ENCODE measurements at places on chromosomes 2 and 18.

DNA sequence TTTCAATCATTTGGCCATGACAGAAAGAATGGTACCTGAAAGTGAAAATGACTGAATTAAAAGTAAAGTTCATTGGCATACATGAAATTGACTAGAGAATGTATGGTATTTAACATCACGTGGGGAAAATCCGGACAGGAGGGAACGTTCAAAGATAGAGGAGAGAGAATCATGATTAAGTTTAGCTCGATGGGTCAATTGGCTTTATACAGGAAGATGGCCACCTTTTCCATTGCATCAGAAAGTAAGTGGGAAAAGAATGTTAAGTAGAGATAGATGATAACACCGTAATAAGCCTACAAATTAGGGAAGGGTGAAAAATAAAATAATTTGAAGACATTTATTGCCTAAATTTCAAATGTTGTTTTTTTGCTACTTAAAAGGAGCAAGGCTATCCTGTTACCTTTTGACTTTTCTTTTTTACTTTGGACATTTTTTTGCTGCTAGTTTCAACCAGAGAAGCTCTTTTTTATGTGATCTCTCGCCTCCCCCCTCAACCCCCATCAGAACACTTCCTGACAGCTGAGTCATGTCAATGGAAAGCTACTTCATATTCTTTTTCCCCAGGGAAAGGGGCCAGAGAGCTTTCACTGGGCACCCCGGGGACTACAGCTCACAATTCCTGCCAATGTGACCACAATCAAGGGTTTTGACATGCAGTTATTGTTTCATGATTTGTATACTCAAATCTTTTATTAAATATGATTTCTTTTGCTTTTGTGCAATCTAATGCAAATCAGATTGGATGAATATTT, 767 bp upstream of the CCDC102B start:
- DNase-seq, result no peak

GRCh38 chr18:36152781-36153180, 23.1 kb downstream of the ELP2 start:
- no peak for DNase-seq

DNA sequence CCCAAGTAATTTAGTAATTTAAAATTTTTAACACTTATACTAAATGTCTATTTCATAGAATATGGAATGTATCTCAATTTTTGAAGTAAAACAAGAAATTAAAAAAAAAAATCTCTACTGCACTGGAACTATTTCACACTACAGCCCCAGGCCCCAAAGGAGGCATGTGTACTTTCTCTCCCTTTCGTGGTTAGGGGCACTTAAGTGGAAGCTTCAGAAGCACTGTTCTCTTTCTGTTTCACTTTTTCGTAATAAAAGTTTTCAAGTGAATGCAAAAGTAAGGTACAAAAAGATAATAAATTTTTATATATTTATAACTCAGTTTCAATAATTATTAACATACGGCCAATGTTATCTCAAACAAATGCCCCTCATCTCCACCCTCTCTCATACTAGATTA, 123.8 kb upstream of the STON1 start:
- DNase-seq, result no peak

GRCh38 chr2:160492401-160493226, 993 bp downstream of the RBMS1 start:
- DNase-seq, result peak; percentile 61

DNA sequence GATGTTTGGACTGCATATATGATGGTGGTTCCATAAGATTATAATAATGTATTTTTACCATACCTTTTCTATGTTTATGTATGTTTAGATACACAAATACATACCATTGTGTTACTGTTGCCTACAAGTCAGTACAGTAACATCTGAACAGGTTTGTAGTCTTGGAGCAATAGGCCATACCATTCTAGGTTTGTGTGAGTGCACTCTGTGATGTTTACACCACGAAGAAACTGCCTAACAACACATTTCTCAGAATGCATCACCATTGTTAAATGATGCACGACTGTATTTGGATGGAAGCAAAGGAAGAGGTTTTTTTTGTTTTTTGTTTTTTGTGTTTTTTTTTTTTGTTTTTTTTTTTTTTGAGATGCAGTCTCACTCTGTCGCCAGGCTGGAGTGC, 9.5 kb downstream of the DUSP19 start:
- no peak for DNase-seq

DNA sequence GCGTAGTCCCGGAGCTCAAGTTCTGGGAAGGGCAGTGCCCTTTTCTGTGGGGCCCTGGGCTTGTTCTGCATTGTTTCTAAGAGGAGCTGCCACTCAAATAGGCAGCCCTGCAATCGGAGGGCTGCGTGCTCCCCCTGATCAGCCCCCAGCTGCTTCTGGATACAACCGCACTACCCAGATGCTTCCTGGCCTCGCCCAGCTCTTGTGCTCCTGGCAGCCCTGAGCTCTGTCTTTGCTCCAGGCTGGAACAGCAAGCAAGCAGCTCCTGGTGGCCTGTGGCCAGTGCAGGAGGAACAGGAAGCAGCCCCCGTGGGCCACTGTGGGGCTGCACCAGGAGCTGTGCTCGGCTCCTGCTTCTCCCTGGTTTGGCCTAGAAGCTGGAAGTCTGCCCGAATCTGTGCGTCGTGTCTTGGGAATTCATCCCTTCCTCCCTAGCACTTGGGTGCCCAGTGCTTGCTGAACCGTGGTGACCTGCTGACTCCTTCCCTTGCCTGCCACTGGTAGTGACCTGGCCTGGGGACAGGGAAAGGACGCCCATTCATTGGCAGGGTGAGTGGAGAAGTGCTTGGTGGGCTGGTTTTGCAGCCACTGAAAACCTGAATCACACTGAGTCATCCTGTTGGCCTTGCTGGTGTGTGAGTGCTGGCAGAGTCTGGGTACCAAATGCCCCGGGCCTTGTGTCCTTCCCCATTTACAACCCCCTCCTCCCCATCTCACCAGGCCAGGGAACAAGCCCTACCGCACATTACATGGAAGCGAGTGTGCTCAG, 27.3 kb upstream of the NTSR2 start:
- DNase-seq, result no peak

- DNase-seq, result no peak
Observed at GRCh38 chr18:39149211-39149806, 1583.7 kb upstream of the CELF4 start.

DNA sequence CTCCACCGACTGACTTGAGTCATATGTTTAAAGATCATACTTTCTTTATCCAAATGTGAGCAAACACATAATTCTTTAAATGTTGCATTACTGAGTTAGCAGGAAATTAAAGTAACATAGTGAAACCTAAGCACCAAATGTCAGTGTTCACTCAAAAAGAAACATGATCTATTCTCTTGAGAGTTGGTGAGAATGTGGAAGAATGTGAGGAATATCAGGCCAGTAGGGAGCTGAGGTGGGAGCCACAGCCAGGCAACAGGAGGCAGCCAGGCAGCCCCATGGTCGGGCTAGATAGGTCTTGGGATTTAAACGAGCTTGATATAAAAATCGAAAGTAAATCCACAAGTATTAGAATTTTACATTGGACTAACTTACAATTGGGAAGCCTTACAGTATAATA, 198.1 kb upstream of the SH3BP4 start:
- DNase-seq, result no peak

- DNase-seq, result no peak
Observed at GRCh38 chr2:100321179-100321865, 979 bp downstream of the LONRF2 start.

GRCh38 chr18:50286391-50287027, 983 bp downstream of the CXXC1 start:
- DNase-seq, result peak; percentile 37

DNA sequence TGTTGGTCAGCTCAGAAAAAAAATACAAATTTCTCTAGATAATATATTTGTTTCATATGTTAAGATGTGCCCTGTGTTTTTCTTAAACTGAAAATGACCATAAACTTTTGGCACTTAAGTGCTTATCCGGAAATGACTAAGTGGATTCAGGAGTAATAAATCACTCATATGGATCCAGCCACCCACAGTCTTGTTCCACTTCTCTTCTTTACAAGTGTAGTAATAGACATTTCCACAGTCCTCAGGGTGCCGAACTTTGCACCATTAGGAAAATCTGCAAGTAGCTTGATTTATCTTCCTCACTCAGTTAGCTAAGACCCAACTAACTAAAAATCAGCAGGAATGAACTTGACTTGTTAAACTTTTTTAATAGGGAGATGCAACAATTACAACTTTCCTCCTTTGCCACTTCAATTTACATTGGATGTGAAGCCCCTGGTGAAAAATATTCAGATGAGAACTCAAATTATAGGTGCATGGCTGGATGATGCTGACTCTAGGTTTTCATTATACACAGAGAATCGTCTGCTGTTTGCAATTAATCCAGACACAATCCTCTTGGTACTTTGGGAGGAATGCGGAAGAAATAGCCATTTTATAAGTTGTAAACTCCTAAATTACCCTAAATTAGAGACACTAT, 322.5 kb downstream of the ARHGAP15 start:
- no peak for DNase-seq

DNA sequence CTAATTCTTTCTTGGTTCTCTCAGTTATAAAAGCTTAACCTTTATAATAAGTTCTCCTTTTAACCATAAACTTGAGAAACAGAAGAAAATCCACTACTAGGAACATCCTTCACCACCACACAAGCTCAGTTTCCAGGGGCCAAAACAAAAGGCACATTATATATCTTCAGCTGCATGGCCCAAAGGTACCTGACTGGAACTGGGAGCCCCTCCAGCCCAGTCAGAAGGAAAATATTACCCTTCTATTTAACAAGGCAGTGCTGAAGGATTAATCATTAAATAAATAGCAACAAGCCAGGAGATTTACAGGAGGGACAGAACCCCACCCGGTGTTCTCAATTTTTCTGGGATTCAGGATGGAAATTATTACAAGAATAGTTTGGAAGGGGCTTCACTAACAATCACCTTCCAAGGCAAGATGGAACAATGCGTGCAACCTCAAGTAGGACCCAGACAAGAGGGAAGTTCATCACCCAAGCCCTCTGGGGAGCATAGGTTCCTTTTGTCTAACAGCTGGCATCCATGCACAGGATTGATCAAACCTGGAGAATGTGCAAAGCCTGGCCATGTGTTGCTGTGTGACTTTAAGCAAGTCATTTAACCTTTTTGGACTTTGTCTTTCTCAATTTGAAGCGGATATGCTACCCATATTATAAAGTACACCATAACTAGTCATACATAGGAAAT, 159.6 kb upstream of the SETBP1 start:
- no peak for DNase-seq

DNA sequence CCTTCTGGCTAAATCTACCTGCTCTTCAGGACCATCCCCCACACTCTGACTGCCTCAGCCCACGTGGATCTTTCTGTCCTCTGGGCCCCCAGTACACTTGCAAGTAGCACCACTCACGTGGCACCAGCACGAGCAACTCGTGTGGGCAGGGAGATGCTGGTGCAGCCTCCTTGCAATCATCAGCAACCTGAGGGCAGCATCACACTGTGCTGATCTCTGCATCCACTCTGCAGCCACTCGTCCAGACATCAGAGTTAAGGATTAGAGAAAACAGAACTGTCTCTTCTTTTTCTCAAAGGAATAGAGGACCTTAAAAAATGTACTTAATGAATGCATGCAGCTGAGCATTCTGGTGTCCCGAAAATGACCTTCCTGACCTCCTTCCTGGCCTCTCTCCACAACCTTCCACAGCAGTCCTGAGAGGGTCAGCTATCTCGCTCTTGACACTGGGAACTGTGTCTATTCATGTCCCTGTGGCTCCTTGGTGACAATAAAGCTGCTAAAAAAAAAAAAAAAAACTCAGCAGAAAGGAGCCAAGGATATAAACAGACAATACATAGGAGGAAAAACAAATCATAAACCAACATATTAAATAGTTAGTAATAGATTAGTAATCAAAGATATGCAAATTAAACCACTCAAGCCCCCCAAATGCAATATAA, 145.9 kb downstream of the ZBTB7C start:
- DNase-seq, result no peak

- peak; percentile 47 for DNase-seq
Observed at GRCh38 chr2:10810202-10811161, 2.1 kb downstream of the PDIA6 start.

- no peak for DNase-seq
Observed at GRCh38 chr2:113178891-113179290, 5.1 kb downstream of the PSD4 start.

GRCh38 chr2:100274076-100274475, 48.2 kb downstream of the LONRF2 start:
- DNase-seq, result no peak

DNA sequence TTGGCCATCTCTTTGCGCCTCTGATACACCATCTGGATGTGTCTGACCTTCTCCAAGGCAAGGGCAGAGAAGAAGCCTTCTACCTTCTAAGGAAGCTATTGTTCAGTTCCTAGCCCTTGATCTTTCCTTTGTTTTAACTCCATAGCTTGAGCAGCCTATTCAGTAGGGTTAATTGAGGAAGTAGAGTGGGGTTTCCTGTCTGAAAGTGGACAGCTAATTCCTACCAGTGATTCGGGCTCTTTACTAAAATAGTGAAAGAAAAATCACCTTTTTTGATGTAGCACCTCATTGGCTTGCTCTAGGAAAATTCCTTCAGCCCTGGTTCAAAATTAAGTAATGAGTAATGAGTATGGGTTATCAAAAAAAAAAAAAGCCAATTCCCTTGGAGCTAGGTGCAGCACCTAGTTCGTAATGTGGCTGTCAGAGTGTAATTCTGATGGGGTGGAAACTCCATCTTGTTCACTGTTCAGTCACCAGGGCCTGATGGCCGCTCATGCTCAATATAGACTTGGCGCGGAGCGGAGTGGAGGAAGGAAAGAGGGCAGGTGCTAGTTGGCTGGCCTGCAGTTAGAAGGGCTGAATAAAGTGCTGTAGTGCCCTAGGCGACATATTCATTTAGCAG, 2.9 kb upstream of the MGAT5 start:
- no peak for DNase-seq

- no peak for DNase-seq
Observed at GRCh38 chr2:108454440-108454839, 5.4 kb downstream of the GCC2 start.

GRCh38 chr18:31736630-31737029, 24.1 kb downstream of the SLC25A52 start:
- DNase-seq, result no peak

DNA sequence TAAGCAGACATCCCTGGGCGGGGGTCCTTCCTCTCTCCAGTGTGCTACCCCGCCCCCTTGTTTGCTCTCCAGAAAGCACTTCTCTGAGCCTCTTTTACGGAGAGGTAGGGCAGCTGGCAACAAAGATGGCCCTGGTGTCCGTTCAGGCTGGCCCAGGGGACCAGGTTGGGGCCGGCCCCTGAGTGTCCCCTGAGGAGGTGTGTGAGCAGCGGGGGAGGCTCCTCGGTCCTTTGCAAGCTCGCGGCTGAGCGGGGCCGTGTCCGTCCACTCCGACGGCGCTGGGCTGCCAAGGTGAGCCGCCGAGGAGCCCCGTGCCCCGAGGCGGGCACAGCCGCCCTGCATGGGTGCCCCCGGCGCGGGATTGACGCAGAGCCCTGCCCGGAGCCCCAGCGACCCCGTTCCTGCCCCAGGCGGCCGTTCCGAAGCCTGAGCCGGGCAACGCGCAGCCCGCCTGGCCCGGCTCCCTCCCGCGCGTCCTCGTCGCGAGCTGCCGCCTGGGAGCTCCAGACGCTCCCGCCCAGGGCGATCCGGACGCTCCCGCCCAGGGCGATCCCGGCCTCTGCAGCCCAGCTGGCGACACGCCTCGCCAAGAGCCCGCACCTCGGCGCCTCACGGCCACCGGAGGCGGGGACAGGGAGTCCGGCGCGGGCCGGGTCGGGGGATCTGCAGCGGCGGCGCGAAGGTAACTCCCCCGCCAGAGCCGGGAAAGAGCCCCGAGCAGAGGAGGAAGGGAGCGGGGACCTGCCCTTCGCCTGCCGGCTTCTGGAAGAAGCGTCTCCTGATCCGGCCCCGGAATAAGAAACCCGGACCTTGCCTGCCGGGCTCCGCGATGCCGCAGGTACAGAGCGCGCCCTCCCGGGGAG, at the start of gene PROKR1:
Gene PROKR1 (plus strand): TSS at position 569 of the 863 bp plus-strand sequence. CDS start 2,243 bp downstream, outside the sequence.
- DNase-seq, result no peak

Data from CD4-positive, alpha-beta T cell treated with Interleukin-10 for 1 hour (primary cell).